ENCODE measurements at places on chromosomes 12 and 14. TPM values are rescaled to one million over a fixed set of nuclear protein-coding genes. Genes with fewer than 3 reads are reported as not detected.

GRCh38 chr12:76922866-76923265, 44.0 kb upstream of the CSRP2 start:
- no peak for DNase-seq

DNA sequence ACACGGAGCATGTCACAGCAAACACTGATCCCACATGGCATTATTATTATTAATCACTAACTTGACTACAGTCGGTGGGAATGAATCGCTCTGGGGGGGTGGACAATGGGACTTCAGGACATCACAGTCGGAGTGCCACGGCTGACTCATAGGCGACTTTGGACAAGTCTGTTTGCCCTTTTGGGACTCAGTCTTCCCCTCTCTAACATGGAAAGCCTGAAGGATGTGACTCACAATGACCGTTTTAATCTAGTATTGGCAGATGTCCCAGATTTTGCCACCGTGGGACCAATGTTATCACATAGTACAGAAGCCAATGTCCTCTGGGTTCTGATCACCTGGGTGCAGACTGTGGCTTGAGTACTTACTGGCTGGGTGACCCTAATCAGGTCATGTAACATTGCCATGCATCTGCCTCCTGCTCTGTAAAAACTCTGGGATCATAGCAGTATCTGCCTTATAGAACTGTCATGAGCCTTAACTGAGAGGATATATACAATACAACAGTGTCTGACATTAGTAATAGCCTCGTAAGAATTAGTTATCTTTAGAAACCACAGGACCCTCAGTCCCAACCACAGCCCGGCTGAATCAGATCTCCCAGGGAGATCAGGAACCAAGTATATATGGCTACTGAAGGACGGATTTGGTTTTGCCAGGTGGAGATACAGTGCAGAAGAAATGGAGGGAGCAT, 362.6 kb downstream of the BCL11B start:
- DNase-seq, result no peak

GRCh38 chr14:64867182-64867581, 12.5 kb downstream of the SPTB start:
- no peak for DNase-seq

- no peak for DNase-seq
Measured at GRCh38 chr12:79624378-79624777, 66.4 kb downstream of the PAWR start.

GRCh38 chr12:118103201-118103600, 610 bp downstream of the VSIG10 start:
- no peak for DNase-seq

- peak; percentile 71 for DNase-seq
Measured at GRCh38 chr14:64879635-64880220, at the start of gene SPTB. SPTB (minus strand) TSS chr14:64879907; CDS start chr14:64823094, 56,813 bp downstream.

GRCh38 chr12:14560904-14561574, 6.6 kb downstream of the PLBD1 start:
- no peak for DNase-seq

DNA sequence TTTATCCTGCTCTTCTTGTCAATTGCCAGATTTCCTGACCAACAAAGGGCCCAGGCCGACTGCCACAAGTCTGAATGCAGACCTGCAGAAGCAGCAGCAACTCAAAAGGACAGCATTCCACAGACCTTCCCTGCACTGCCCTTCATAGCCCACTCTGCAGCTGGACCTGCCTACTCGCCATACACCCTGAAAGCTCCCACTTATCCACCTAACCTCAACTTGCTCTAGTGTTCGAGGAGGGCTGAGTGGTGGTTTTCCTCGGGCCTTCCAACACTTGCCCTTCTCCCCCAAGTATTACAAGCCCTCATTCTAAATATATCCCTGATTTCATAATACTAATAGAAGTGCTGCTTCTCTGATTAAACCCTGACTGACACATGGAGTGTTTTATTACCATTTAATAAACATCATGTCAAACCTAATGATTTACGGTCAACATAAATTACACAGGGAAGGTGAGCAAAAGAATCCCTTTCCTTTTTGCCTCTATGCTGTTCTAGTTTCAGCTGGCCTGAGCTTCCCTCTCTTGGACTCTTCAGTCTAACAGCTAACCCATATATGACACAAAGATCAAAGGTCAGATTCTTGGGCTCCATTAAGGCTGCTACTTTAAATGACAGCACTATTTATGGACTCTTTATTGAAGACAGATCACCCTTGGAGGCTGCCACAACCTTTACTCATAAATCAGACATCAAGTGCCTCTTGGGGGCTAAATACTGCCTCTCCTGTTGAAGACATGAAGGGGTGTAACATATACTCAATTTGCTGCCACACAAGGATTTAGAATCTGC, 1546.9 kb upstream of the TMEM132C start:
- DNase-seq, result no peak

The COL2A1 gene
- total RNA-seq, result 0.25 TPM

The PTHLH gene
- total RNA-seq, result not detected

Measured in adrenal gland (tissue), 19 donors.